Hematopoietic multipotent progenitor cell treated with erythropoietin and hydrocortisone succinate and interleukin-3 and kit ligand, for 8 days (in vitro differentiated cells): ENCODE measurements at places on chromosomes 5 and 9.

DNA sequence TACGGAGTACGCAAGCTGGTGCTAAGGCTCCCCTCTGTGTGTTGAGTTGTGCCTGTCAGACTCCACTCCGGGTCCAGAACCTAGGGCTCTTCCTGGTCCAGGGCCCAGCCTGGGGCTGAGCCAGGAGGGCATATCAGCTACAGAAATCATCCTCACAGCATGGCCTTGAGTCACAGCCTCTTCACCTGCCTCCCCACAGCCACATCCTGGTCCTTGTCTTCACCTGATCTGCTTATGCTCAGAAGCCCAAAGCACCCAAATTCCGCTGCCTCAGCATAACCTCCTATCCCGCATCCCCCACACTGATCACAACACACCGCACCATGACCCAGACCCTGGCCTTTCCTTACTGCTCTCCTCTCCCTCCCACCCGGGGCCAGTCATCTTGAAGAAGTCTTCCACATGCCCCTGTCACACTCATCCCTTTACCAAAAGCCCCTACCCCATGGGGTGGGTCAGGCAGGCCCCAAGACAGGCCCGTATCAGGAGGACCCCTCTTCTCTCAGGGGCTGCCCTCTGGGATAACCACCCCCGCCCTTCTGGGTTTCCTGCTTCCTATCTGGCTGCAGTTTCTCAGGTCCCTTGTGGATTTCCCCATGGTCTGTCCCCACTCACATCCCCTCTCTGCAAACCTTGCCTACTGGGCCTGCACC lies 1.3 kb upstream of the IL3 start:
- no peak for DNase-seq

DNA sequence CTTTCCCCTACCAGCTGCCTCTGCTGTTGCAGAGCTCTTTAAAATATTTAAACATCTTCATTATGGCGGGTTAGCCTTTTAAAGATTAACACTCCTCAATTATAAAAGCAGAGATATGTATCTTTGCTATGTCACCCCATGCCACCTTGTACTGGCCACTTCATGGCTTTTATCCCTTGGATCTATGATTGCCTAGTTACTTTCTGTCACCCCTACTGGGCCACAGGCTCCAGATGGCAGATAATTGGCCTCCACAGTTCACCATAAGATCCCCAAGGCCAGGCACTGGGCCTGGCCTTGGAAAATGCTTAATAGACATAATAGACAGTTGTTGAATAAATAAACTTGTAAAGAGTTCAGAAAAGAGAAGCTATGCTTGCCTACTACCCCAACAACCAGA lies 142.0 kb upstream of the SHB start:
- no peak for DNase-seq

DNA sequence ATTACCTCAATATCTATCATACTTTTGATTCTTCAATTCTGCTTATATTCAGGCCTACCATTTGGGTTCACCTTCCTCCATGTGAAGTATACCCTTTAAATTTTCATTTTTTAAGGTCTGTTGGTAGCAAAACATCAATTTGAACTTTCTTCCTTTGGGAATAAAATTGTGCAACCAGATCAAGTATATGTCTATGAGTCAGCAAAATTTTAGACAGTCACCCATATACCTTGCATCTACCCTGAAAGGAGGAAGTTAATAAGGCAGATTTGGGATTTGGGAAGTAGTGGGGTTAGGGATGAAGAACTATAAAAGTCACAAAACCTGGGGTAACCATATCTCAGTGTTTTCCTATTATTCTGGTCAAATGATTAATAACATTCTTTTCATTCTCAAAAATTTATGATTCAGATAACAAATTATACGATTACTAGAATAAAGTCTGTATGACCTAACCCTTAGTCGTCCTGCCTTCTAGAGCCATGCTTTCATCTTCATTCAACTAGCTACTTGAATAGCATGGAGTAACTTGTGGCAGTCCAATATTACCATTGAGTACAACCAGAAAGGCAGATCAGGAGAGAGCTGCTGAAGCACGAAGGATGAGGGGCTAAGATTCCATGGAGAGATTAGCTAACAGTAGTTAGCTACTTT lies 2.8 kb upstream of the IL33 start:
- no peak for DNase-seq

- DNase-seq: no peak
These were observed 10.0 kb downstream of the OTULINL start for GRCh38 chr5:14591548-14591947.

GRCh38 chr9:92247296-92247695 lies 46.2 kb downstream of the IARS1 start:
- no peak for DNase-seq

DNA sequence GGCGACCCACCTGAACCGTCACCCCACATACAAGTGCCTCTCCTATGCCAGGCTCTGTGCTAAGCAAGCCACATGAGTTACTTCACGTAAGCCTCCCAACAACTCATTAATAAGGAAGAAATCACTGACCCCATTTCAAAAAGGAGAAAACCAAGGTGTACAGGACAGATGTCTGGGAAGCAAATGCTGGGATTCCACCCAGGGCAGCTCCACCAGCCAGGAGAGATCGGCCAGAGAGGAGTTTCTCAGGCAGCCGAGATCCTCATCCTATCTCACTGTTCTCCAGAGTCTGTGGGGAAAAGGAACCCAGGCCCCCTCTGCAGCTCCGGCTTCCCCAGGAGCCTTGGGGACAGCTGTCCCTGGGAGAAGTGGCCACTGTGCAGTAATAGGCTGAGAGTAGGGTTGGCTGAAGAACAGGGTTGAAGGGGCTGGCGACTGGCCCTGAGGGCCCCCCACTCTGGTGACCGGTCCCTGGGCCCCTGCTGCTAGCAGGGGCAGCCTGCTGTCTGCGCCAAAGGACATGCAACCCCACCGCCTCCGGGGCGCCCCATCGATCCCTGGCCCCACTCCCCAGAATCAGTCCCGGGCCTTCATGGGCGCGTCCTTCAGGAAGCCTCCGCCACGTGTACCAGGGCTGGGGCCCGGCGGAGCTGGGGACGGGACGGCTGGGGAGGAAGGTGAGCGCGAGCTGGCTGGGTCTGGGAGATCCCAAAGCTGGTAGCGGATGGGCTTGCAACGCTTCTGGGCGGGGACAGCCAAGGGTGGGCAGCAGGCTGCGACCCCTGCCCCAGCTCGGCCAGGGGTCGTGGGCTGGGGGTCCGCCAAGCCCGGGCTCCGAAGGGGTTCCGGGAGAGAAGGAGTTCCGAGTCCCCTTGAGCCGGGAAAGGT lies 44.1 kb upstream of the STXBP1 start:
- peak; percentile 31 for DNase-seq

DNA sequence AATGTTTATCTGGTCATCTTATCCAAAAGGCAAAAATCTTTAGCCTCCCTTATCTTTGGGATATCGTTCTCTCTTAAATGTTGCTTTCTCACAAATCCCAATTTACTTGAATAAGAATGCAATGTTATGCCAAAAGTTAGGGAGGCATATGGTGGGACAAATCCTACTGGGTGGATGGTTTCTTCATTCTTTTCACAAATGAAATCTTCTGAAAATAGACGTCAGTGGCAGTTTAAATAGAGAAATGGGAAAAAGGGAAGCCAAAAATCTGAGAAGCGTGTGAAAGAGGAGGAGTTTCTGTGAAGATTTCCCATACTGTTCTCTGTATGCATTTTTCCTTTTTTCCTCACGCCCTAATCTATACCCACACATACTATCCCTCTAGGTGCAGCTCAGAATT lies 2.5 kb upstream of the PCDHAC1 start:
- DNase-seq: no peak

GRCh38 chr5:143537056-143537455 lies 133.6 kb upstream of the NR3C1 start:
- DNase-seq: no peak

- no peak for DNase-seq
These were observed 15.7 kb downstream of the SQSTM1 start for GRCh38 chr5:179836225-179837019.

GRCh38 chr5:3899093-3899492 lies 303.5 kb downstream of the IRX1 start:
- DNase-seq: no peak

DNA sequence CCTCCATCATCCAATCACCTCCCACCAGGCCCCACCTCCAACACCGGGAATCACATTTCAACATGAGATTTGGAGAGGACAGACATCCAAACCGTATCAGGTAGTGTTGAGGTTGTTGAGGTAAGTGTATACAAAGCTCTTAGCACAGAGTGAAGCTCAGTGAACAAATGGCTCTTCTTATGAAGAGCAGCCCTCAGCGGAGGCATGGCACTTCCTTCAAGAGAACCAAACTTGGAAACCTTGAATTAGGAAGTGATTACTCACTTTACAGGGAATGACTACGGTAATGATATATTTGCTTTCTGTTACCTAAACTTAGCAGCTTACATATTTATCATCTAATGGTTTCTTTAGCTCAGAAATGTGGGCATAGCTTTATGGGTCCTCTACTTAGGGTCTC lies 92.8 kb downstream of the IQGAP2 start:
- no peak for DNase-seq

DNA sequence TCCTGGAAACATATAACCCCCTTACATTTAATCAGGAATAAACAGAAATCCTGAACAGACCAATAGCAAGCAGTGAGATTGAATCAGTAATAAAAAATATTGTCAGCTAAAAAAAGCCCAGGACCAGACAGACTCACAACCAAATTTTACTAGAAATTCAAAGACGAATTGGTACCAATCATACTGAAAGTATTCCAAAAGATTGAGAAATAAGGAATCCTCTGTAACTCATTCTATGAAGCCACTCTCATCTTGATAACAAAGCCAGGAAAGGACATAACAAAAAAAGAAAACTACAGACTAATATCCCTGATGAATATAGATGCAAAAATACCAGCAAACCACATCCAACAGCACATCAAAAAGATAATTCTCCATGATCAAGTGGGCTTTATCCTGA lies 714.0 kb downstream of the SEMA5A start:
- no peak for DNase-seq

- DNase-seq: no peak
These were observed 34.8 kb upstream of the TMEM250 start for GRCh38 chr9:136153381-136154065.

DNA sequence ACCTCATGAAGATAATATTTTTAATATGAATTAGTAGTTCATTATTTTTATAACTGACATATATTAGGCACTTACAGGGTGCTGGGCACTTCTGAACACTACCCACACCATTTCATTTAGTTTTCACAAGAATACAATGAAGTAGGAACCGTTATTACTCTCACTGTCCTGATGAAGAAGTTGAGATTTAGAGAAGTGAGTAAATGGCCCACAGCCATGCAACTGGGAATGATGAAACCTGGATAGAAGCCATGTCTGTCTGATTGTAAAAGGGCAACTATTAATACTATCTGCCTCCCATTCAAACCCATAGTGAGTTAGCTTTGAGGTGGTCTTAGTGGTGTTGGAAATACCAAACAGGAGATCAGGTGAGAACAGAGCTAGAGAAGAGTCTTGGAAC lies 29.6 kb upstream of the OTULINL start:
- DNase-seq: no peak

- no peak for DNase-seq
These were observed 190.9 kb downstream of the RFK start for GRCh38 chr9:76203373-76203772.

DNA sequence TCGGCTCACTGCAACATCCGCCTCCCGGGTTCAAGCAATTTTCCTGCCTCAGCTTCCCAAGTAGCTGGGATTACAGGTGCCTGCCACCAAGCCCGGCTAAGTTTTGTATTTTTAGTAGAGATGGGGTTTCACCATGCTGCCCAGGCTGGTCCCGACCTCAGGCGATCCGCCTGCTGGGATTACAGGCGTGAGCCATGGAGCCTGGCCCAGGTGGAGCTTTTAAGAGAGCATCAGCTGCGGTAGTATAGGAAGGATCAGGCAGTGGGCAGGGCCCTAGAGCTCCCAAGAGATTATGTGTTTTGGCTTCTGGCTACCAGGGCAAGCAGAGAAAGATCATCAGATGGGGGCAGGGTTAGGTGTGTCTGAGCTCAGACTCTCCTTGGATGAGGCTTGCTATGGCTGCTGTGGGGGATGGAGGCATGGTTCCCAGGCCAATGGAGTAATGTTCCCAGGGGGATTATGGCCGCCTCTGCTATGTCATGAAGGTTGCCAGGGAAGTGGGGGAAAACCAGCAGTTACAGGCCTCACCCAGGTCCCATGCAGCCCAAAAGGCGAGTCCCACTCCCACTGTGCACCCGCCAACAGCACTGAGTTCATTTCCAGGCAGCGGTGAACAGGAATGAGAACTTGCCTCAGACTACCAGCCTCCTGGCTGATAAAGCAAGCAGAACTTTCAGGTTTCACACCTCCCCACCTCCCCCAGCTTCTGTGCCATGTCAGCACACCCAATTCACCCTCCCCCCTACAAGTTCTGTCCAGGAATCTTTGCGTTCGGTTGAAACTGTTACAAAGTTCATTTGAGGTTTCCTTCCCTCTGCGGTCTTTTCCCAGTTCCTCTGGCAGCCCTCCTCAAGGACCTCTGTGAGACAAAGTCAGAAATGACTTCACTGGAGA lies 507.6 kb downstream of the SPATA31D1 start:
- DNase-seq: no peak

- no peak for DNase-seq
These were observed 75.2 kb upstream of the HRH2 start for GRCh38 chr5:175582697-175583096.

DNA sequence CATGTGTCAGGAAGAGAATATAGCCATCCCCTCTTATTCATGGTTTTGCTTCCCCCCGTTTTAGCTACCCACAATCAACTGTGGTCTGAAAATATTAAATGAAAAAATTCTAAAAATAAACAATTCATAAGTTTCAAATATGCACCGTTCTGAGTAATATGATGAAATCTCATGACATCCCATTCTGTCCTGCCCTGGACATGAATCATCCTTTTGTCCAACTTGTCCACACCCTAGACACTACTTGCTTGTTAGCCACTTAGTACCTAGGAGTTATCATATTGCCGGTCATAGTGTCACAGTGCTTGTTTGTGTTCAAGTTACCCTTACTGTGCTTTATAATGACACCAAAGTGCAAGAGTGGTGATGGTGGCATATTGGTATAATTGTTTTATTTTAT lies 113.5 kb downstream of the CAAP1 start:
- no peak for DNase-seq

DNA sequence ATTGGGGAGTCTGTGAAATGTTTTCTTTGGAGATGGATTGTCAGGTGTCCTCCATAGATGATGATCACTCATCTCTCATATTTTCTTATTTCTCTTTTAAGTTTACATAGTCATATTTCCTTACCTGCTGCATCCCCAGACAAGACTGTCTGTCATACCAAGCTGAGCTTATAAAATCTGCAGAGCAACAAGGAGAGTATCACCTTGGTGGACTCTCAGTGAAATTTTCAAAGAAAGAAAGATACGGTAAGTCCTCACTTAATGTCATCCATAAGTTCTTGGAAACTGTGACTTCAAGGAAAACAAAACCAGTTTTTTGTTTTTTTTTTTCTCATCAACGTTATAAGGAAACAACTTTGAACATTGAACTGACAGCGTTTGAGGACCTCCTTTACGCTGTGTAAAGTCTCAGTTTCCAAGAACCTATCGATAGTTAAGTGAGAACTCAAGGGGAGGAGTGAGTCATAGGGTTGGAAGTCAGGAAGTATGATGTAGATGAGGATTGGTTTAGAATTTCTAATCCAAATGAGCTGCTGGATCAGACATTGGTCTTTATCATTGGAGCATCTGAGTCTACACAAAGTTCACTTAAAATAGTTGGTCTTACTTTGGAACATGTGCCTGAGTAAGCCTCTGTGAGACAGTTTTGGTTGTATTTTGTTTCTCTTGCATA lies 45.5 kb downstream of the SPIN1 start:
- peak; percentile 42 for DNase-seq
